Activated naive CD4-positive, alpha-beta T cell treated with anti-CD3 and anti-CD28 coated beads, Interleukin-2, amount 50 U/mL, for 72 hours (primary cell): ENCODE measurements at places on chromosomes 6 and 20.

DNA sequence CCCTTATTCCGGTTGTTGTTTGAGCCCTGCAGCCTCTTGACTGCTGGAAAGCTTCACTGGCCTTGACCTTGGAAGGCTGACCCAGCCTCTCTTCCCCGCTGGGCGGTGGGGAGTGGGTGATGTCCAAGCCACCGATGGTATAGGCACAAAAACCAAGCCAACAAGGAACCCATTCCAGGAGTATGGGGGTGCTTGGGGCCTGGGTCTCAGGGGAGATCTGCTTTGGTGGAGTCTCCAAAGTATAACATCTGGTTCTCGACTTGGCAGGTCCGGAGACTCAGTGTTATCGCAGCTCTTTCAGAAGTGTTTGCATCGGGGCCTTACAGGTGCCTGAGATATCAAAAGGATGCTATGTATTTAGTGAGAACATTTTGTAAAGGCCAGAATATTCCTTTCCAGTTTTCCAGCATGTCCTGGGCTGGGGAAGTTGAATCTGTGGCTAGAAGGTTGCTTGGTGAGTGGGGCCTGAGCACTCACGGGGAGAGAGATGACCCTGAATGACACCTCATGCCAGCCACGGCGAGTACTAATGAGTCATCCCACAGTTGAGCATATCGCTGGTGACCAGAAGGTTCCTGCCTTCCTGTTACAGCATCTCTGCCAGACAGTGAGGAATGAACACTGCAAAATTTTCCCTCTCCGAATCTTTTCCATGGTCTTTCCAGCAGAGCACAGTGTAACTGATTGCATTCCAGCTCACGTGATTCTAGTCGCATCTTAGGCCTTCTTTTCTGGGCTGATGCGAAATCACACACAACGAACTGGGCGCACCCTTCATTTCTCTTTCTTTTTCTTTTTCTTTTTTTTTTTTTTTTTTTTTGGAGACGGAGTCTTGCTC, 133.9 kb downstream of the ZDHHC14 start:
- no peak for DNase-seq

DNA sequence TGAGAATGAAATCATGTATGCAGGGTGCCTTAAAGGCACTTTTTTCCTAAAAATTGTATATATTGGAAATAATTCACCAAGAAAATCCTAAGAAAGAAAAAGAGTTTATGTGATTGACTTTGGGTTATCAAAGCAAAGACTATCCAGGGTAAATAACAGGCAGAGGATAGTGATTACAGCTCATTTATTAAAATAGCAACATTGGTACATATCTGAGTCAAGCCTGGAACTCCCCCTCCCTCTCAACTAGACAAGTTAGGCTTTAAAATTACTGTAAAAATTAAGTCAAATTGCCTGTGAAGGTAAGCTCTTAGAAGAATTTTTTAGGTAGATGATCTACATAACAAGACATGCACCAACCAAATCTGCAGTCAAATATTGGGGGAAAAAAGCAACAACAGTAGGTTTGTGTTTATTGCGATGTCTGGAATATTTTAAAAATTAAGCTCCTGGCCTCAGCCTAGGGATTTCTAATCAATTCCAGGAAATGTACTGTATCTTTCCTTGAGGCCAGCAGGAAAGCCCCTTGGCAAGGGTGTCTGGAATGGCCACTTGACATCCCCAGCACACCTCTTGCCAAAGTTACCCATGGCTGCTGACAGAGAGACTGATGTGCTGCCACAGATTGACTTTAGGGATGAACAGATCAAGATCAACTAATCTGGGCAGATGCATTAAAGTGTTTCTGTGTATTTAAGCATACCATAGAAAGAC, 31.2 kb upstream of the HBS1L start:
- DNase-seq, result no peak

- DNase-seq, result no peak
Observed at GRCh38 chr6:24522228-24523176, 27.7 kb downstream of the ALDH5A1 start.

DNA sequence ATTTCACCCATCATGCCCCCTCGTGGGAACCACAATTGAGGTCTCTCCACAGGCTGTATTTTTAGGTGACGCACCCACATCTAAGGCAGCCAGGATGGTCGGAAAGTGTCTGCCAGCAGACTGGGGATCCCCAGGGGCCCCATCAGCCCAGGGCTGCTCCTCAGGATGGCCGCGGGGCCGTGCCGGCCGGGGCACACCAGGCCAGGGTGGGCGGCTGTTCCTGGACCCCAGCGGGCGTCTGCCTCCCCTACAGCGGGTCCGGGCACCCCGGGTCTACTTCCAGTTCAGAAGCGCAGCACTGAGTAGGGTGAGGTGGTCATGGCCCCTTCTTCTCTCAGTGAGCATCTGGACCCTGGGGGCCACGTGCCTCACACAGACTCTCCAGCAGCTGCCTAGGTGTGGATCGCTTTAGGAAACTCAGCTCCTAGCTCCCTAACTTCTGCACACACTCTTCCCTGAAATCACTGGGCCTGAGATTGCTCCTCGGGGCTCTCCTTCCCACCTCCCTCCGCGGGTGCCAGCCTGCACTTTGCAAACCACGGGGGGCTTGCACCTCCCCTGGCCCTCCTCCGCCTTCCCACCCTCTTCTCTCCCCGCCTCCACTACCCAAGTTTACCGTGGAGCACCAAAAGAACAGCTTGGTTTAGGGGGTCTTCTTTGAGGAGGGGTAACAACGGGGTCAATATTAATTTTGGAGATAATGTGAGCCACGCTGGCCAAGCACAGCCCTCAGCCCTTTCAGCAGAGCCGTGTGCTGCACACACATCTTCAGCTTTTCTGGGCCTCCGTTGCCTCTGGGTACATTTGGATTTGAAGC, 14.2 kb upstream of the FOXC1 start:
- DNase-seq, result no peak

- no peak for DNase-seq
Observed at GRCh38 chr20:53142225-53143127, 170.3 kb downstream of the TSHZ2 start.

DNA sequence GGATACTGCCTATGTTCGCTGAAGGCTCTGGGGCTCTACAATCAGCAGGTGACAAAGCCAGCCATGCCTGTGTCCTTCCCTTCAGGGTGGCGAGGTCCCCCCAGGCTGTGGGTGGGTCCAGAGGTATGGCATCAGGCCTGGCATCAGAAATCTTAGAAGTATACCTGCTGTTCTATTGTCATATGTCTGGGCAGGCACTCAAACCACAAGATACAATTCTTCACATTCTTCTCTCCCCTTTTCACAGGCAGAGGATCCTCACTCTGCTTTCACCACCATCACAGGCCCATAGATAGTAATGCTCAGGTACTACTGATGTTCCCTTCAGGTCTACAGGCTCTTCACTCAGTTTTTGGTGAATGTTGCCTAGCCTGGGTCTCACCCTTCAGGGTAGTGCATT, 1180.0 kb upstream of the CITED2 start:
- no peak for DNase-seq

DNA sequence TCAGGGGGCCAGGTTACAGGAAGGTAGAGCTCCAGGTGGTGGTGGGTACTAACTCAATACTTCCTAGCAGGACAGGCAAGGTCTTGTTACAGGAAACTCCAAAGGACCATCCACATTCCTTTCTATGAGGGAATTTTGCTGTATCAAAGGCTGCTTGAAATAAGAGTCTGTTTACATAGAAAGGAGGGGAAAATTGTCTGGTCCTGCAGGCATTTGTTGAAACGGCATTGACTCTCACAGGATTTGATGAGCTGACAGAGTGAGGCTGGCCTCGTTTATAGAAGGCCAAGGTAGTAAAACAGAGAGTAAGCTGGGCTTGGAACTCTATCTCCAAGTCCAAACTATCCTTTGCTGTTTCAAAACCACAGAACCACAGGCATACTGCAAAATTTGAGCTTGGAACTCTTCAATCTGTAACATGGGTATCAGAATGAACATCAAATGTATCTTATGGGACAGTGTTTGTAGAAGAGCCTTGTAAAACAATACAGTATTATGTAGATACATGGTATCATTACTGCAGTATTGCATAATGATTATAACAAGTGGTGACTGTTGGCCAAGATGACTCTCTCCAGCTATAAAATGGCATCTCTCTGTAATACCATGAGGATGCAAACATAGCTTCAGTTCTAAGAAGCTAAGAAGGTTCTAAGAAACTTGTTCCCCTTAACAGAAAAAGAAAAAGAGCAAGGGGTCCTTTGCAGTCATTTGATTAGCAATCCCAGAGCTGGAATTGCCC, 61.5 kb downstream of the TRAM2 start:
- no peak for DNase-seq

DNA sequence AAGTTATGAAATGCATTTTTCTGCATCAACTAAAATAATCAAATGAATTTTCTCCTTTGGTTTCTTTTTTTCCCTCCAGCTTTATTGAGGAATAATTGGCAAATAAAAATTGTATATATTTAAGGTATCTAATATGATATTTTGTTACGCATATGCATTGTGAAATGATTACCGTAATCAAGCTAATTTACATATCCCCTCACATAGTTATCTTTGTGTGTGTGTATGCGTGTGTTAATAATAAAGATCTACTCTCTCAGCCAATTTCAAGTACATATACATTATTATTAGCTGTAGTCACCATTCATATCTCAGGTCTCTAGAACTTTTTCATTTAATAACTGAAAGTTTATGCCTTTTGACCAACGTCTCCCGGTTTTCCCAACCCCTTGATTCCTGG, 61.1 kb downstream of the SYCP2L start:
- DNase-seq, result no peak
